ENCODE measurements at places on chromosomes 6 and 20.

- DNase-seq: no peak
Observed at GRCh38 chr6:42971746-42972327, 7.1 kb downstream of the PEX6 start.

- no peak for DNase-seq
Observed at GRCh38 chr20:951384-952169, 35.4 kb upstream of the ANGPT4 start.

DNA sequence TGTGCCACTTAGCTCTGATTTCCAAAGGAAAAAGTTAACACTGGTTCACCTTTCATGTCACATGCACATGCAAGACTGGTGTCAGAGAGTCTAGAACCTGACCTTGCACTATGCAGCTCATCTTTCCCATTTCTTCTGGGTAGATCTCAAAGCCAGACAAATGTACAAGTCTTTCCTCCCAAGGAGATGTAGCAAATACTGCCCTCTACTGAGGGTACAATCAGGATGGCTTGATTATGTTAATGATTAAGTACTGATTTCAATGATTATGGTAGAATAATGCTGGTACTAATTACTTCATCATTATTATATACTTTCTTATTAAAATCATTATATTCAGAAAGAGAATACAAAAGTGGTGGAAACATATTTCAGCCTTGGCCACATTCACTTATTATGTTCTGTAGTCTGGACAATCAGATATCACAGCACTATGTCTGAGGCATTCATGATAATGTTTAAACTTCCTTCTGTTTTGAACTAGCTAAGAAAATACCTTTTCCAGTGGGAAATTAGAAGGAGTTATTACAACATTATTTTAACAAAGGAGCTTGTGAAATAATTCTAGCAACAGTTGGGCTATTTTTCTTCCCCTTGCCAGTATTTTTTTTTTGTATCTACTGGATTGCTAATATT lies 68.5 kb upstream of the FOXO3 start:
- DNase-seq: no peak

GRCh38 chr6:167748458-167749379 lies 78.0 kb upstream of the AFDN start:
- DNase-seq: no peak

DNA sequence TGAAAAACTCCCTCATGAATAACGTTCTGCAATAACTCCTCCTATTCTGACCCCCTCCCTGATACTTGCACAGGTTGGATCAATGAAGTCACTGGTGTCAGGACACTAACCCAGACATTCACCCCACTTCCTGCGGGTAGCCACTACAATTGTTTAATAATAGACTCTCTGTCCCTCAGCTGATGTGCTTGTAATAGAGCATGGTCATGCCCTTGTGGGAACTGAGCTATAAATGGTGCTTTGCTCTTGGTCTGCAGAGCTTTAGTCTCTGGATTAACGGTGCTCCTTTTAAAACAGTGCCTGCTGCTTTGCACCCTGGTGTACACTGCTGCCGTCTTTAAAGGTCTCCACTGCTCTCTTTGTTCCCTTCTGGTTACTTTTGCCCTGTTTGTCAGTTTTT lies 127.3 kb downstream of the BACH2 start:
- no peak for DNase-seq

- no peak for DNase-seq
Observed at GRCh38 chr20:60095456-60095855, 137.2 kb downstream of the CDH26 start.

DNA sequence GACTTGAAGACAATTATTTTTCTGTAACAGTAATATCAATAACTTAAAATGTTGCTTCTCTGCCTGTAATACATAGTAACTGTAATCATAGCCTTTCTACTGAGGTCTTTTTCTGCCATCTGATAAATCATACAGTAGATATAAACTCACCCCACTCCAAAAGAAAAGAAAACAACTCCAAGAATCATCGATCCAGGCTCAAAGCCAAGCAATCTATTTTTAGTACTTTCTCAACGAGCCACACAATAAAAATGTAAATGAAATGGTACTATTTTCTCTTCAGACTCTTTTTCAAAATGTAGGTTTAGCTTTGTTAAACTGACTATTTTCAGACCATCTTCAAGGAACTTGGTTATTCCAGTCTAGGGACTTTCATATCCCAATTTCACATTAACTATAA lies 493.3 kb downstream of the ADGRB3 start:
- DNase-seq: no peak

DNA sequence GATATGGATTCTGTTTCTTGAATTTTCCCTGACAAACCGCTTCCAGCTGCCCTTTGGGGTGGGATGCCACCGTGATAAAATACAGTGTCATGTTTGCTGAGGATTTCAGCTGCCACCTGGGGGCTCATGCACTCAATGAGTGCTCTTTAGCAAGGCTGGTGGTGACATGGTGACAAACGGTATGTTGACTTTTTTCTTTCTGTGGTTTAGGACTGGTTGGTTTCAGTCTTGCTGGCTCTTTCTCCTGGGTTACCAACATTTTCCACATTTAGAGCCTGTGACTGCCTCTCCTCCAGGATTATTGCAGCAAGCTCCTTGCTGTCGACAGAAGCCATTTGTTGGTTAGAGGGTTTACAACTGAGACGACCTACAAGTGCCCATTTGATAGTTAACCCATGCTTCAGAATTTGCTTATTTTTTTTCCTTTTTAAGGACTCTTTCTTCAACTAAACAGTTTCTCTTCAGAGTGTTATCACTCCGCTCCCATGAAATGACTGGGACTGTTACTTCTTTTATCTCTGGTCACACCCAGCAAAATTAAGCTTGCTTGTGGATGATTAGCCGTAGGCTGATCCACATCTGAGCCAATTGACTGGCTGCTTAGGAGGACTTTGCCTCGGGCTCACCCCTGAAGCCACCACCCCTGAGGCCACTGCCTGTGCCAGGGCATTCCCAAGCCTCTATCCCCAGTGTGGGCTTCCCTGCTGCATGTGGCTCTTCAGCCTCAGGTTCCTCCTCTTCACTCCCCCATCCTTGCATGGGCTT lies 48.4 kb upstream of the CDYL start:
- DNase-seq: peak; percentile 32

DNA sequence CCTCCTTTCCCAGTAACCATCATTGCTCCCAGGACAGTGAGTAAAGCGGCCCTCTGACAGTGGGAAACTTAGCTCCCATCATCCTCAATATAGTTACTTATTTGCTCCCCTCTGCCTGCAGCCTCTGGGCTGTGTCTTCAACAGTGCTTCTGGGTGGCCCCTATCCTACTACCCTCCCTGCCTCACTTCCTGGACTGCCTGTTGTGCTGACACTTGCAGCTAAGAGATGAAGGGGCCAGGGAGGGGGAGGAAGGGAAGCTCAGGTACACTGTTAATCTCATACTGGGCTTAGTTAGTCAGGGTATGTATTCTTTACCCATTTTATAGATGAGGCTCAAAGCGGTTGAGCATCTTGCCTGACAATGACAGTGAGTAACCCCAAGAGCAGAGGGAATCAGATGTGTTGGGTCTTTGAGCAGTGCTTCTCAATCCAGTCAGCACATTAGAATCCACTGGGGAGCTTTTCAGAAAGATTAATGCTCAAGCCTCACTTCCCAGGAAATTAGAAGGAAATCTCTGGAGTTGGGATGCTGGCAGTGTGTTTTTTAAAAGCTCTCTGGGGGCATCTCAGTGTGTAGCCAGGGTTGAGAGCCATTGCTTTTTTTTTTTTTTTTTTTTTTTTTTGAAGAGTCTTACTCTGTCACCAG lies 27.1 kb upstream of the KCNK5 start:
- no peak for DNase-seq

GRCh38 chr6:6969761-6970223 lies 138.0 kb upstream of the RREB1 start:
- no peak for DNase-seq

DNA sequence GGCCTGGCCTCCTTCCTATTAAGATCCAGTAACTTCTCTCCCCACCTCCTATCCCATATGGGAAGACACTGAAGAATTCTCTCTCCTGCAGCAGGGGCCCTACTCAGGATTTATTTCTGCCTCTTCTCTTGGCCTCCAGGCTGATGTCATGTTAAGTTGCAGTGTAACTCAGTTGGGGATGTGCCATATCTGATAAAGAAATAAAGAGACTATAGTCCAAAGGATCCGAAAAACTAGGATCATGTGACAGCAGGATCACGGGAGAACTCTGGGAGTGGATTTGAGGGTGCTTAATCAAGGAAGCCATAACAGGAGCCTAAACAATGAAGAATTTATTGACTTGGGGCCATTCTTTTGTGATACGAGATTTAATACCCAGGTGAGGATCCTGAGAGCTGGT lies 38.5 kb upstream of the TGM6 start:
- no peak for DNase-seq

DNA sequence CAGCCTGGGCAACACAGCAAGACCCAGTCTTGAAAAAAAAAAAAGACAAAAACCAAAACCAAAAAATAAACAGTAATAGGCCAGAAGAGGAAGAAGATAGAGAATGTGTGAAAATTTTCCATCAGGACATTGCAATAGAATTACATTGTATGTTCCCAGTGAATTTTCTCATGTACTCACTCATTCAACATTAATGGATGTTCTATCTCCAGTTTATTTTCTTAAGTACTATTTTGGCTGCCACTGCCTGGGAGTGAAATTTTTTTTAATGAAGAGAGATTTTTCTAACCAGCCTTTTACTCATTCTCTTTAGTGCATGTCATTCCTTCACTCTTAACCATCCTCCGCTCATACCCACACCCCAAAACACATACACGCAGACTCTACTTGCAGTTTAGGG lies 282.8 kb downstream of the ALDH8A1 start:
- DNase-seq: no peak

DNA sequence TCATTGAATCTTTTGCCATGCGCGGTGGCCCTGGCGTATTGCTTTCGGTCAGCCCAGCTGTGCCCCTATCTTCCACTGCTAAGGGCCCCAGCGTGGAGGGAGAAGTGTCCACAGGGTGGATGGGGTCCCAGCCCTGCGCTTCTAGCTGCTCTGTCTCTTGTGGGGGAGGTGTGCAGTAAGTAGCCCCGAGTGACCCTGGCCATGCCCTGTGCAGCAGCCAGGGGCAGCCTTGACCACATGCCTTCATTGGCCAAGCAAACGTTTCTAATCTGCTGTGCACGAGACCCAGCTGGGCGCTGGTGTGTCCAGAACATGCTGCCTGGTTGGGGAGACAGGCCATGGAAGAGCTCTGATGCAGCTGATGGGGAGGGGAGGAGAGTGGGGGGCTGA lies 13.6 kb downstream of the TMEM181 start:
- no peak for DNase-seq

DNA sequence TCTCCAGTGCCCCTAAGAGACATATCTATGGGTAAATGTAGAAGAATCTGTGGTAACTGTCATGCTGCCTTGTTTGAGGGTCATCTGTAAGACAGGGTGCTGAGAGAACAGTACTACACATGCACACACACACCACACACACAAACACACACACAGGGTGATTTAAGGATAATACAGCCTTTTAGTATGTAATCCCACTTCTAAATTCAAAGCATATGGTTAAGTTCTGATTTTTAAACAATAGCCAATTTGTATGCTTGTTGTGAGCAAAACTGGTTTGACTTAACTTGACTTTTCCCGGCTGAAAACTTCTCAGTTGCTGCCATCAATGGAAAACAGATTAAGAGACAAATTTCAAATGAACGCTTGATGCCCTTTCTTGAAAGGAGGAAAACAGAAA lies 241.8 kb downstream of the ADGRG6 start:
- DNase-seq: no peak

DNA sequence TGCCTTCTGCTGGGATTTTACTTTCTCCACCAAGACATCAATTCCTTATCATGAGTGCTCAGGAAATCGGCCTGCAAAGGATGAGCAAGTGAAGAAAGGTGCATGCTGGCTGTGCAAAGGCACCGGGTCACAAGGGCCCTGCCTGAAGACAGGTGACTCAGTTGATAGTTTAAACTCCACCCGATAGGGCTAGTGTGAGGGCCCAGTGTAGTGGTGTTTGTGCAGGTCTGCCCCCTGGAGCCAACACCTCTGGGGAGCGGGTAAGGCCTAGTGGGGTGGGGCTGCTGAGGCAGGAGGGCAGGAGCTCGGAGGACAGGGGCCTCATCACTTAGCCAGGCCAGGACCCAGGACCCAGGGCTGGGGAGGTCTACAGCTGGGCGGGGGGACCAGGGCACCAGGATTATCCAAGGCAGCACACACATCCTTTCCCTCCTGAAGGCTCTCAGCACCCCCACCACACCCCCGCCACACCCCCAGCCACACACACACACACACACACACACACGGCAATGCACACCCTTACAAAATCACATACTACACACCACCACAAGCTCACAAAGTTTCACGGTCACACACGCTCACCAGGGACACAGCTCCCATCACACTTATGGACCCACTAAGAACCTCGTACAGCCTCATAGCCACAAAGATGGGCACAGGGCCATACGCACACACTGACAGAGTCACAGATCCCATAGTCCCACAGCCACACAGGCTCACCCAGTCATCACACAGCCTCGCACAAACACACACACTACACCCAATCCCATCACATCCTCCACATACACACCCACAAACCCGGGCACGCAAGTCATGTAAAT lies 75.4 kb downstream of the GRM4 start:
- no peak for DNase-seq

DNA sequence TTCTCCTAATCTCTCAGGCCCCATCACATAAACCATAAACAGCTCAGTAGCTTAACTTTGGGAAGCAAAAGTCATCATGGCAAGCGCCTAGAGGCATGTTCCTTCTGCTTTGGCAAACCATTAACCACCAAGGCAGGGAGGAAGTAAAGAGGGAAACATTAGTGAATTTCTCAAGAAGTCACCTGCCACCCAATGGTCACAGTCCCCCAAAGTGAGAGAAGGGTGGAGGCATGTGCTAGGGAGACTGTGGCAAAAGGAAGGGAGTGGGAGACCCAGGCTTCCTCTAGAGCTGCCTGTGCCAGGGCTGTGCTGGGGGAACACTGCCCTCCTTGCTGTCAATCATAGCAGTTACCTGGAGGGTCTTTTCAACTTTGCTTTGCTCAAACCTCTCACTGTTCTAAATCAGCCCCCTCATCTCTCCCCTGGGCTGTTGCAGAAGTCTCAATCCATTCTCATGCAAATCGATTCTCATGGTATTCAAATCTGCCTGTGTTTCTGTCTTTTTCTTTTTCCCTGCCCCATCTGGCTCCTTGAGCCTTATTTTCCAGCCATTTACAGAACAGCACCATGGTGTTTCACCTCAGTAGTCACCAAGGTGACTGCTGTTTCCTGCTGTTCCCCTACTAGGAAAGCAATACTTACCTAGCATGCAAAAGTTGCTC lies 1.8 kb upstream of the RNF24 start:
- DNase-seq: no peak

DNA sequence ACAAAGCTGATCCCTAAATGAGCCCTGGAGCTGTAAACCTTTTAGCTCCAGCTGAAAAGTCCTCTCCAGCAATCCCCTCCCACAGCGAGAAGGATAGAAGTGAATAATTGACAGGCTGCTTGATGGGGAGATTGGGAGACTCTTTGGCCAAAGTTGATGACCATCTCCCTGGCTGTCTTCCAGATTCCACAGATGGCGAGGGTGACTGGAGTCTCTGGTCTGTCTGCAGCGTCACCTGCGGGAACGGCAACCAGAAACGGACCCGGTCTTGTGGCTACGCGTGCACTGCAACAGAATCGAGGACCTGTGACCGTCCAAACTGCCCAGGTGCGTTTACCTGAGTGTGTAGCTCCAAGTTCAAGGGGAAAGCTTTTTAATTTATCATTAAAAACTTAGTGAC lies 67.3 kb downstream of the ISM1 start:
- no peak for DNase-seq

Data from activated T-cell treated with anti-CD3 and anti-CD28 coated beads, Interleukin-2, amount 50 U/mL, for 48 hours (primary cell).